ENCODE measurements at places on chromosomes 13 and 19.

DNA sequence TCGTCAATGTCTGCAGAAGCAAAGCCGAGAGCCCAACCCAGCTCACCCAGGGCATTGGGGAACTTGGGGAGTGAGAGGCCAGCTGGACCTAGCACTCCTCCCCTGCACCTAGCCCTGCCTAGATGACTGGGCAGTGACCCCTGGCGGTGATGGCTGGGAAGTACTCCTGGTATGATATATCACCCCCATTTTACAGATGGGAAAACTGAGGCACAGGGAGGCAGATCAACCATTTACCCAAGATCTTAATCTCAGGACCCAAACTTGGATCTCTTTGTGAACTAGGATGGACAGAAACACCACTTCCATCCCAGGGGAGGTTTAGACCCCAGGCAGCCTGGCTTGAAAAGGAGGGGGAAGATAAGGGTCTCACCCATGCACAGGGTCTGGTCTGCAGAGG is 43.5 kb downstream of the CCL25 start:
- DNase-seq, result no peak

GRCh38 chr13:97233499-97233898 is 11.4 kb downstream of the MBNL2 start:
- no peak for DNase-seq

- DNase-seq, result peak; percentile 82
Observed at GRCh38 chr19:18007917-18008673, at the start of gene ARRDC2. TSS of gene ARRDC2 (plus strand) at chr19:18008170. CDS start at chr19:18008311, 141 bp downstream.

GRCh38 chr13:101303521-101303920 is 112.8 kb downstream of the NALCN start:
- no peak for DNase-seq

DNA sequence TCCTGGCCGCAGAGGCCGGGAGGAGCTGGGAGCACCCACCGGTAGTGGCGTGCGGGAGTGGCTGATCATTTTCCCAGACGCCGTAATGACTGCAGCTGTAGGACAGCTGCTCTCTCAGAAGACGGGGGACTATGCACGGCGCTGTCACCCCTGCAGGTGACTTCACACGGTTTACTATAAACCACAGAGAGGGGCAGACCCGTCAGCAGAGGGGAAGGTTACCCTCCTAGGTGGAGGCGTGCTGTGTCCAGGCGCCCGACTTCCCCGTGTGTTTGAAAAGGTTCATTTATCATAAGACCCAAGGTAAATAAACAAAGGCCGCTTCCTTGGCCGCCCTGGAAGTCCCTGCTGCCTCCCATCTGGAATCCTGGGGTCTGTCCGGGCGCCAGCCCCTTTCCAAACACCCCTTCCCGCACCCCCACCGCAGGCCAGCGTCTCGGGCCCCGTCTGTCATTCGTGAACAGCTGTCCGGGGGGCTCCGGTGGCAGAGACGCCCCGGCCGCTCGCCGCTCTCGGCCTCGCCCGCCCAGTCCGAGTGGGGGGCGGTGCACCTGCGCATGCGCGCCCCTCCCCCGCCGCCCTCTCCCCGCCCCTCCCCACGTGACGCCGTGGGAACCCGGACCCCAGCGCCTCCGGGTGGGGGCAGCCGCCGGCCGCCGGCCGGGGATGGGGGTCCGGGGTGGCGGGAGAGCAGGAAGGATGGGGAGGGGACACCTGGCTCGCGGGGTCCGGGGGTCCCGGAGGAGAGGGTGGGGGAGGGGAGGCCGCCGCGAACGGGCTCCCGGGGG is 915 bp downstream of the SHC2 start:
- DNase-seq, result no peak

- no peak for DNase-seq
Observed at GRCh38 chr19:39515551-39516191, 732 bp downstream of the SELENOV start.

- no peak for DNase-seq
Observed at GRCh38 chr13:101092985-101093384, 323.3 kb downstream of the NALCN start.

- no peak for DNase-seq
Observed at GRCh38 chr13:110499621-110500281, 61.8 kb downstream of the RAB20 start.

GRCh38 chr19:1471010-1471514 is 8.0 kb downstream of the C19orf25 start:
- DNase-seq, result no peak

GRCh38 chr19:1279782-1280341 is 4.5 kb downstream of the FAM174C start:
- DNase-seq, result peak; percentile 74

DNA sequence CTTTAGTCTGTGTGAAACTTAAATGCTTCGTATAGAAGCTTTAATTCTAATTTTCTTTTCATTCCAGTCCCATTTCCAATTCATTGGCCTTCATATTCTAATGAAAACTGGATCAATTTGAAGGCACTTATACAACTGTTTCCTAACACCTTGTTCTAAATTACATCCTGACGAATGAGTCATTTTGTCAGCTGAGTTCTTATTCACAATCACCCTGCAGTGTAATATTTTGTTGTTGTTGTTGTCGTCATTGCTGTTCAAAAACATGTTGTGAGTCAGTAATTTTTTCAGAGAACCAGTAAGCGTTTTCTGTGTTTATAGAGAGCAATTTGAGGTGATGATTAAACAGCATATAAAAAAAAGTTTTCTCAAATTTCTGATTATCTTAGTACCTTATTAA is 290.0 kb downstream of the PCDH9 start:
- no peak for DNase-seq

DNA sequence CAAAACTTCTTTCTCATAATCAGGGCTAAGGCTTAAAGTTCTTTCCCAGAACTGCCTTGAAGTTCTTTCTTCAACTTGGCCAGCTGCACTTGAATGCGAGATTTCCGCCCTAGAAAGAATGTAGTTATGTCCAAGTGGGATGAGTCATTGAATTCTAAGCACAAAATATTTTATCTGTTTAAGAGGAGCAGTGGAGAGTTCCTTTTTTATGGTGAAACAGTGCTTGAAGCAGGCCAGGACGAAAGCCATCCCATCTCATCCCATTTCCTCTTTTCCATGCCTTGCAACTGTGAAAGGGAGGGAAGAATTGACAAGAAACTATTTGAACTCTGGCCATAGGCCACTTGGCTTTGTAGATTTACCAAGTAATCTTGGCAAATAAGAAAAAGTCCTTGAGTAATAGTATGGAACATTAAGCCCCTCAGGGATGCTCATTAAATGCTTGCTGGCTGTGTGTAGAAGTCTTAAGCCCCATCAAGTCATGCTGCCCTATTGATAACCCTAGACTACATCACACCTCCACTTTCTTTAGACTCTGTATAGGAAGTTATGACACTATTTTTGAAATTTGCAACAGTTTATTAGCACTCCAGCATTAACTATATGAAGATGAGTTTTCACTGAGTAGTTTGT is 174.5 kb downstream of the KCTD12 start:
- DNase-seq, result peak; percentile 87

GRCh38 chr13:110506859-110507566 is 54.5 kb downstream of the RAB20 start:
- no peak for DNase-seq

DNA sequence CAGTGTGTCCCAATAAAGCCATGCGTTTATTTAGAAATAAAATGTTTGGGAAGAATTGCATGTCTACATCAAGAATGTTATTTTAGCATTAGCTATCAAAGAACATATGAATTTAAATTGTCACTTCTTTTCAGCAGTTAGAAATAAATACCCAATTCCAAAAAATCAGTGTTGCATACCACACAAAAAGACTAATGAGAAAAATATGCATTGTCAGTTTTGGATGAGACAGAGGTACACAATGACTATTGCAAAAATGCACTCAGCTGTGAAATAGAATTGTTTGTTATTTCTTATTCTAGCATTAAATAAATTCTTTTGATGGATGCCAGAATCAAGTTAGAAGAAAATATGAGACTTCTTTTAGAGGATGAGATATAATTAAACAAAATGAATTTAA is 833.9 kb downstream of the SLITRK1 start:
- DNase-seq, result no peak

DNA sequence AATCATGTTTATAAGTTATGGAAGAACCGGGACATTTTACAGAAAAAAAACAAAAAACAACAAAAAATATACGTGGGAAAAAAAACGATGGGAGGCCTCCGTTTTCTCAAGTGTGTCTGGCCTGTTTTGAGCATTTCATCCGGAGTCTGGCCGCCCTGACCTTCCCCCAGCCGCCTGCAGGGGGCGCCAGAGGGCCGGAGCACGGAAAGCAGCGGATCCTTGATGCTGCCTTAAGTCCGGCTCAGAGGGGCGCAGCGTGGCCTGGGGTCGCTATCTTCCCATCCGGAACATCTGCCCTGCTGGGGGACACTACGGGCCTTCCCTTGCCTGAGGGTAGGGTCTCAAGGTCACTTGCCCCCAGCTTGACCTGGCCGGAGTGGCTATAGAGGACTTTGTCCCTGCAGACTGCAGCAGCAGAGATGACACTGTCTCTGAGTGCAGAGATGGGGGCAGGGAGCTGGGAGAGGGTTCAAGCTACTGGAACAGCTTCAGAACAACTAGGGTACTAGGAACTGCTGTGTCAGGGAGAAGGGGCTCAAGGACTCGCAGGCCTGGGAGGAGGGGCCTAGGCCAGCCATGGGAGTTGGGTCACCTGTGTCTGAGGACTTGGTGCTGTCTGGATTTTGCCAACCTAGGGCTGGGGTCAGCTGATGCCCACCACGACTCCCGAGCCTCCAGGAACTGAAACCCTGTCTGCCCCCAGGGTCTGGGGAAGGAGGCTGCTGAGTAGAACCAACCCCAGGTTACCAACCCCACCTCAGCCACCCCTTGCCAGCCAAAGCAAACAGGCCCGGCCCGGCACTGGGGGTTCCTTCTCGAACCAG is 1.8 kb upstream of the APOE start:
- no peak for DNase-seq

DNA sequence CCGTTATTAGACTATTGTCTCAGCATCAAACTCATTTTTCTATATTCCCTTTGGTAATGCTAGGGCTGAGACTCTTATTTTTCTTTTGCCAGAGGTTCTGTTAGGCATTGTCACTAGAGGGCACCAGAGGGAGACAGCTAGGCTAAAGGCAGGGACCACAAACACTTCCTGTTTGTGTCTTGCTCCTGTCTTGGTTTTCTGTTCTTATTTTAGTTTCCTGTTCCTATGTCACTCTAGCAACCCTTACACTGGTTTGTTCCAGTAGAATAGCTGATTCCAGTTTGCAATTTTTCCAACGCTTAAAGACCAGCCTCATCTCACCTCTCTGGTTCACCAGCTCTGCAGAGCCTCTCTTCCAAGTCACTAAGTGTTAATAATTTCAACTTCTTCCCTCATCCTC is 772.0 kb downstream of the DIAPH3 start:
- peak; percentile 41 for DNase-seq

GRCh38 chr19:48975947-48976847 is 11.1 kb downstream of the FTL start:
- DNase-seq, result no peak

DNA sequence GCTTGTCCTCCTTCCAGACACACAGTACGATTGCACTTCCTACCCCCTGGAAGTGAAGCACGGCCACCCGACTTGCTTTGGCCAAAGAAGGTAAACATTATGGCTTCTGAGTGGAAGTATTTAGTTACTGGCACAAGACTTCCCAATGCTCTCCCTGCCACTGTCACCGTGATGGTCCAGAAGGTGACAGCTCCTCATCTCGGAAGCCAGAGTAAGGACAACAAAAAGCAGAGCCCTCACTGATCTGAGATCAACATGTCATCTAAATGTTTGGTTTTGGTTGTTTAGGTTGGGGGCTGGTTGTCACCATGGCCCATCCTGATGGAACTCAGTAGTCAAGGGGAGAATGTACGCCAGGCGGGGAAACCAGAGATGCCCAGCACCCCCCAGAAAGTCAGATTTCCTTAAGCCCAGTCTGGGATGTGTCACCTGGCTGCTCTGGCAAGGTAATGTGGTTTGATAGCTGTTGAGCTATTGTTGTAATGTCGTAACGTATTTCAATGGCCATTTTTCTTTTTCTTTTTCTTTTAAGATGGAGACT is 170.1 kb upstream of the ZNF536 start:
- no peak for DNase-seq

GRCh38 chr19:1284293-1284978 is 1.2 kb upstream of the EFNA2 start:
- no peak for DNase-seq

DNA sequence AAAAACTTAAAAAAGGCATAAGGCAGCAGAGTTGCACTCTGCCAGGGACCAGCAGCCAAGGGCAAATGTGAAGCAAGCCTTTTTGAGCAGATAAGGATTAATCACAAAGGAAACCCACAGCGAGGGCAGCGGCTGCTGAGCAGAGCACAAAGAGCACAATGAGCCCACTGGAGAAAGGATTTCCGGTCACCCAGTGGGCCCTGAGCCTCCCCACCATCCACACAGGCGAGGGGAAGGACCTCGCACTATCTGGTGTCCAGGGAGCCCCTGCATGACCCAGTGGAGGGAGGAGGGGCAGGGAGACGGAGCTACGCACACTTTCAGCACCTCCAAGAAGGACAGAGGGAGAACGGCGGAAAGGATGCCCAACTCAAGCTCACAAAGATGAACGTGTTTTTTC is 40.0 kb downstream of the COL4A1 start:
- DNase-seq, result no peak

- DNase-seq, result no peak
Observed at GRCh38 chr13:19984430-19985218, 26.1 kb downstream of the ZMYM2 start.

GRCh38 chr19:48968179-48968661 is 3.1 kb downstream of the FTL start:
- DNase-seq, result no peak

GRCh38 chr13:87906411-87906810 is 235.2 kb downstream of the SLITRK5 start:
- DNase-seq, result no peak

DNA sequence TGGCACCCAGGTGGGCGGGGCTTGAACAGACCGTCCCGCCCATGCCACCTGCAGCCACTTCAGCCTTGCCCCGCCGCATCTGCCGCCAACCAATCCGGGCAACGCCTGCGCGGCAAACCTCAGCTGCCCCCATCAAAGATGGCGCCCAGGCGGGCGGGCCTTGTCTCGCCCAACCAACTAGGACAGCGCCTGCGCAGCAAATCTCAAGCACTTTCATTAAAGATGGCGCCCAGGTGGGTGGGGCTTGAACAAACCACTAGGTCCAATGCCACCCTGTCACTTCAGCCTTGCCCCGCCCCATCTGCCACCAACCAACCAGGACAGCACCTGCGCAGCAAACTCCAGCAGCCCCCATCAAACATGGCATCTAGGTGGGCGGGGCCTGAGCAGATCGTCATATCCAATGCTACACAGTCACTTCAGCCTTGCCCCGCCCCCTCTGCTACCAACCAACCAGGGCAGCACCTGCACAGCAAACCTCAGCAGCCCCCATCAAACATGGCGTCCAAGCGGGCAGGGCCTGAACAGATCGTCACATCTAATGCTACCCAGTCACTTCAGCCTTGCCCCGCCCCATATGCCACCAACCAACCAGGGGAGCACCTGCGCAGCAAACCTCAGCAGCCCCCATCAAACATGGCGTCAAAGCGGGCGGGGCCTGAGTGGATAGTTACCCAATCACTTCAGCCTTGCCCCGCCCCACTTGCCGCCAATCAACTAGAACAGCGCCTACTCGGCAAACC is 1.4 kb downstream of the PEG3 start:
- DNase-seq, result peak; percentile 87

GRCh38 chr13:93430381-93430780 is 203.8 kb downstream of the GPC6 start:
- no peak for DNase-seq

All from forelimb muscle (tissue), 1 donor.